ENCODE measurements at places on chromosomes 11 and 22. TPM values are rescaled to one million over a fixed set of nuclear protein-coding genes. Genes with fewer than 3 reads are reported as not detected.

- no peak for DNase-seq
Measured at GRCh38 chr11:70445091-70445490, 46.8 kb downstream of the CTTN start.

DNA sequence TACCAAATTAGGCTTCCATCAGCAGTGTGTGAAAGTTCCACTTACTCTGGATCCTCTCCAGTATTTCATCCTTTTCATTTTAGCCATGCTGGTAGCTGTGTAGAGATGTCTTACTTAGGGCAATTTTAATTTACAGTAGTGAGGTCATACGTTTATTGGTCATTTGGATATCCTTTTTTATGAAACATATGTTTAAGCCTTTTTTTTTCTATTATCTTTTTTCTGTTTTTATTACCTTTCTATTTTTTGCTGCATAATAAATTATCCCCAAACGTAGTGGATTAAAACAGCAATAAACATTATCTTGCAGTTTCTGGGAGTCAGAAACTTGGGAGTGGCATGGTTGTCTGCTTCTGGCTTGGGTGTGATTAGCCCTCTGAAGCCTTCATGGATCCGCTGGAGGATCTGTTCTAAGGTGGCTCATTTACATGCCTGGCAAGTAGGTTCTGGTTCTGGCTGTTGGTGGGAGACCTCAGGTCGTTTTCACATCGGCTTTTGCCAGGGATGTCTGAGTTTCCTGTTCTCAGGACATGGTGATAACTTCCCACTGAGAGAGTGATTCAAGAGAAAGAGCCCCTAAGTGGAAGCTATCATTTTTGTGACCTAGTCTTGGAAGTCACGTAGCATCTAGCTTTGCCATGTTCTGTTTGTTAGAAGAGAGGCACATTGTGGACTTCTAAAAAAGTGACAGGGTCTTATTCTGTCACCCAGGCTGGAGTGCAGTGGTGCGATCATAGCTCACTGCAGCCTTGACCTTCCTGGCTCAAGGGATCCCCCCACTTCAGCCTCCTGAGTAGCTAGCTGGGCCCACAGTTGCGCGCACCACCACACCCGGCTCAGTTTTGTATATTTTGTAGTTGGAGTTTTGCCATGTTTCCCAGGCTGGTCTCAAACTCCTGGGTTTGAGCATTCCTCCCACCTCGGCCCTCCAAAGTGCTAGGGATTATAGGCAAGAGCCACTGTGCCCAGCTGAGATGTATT lies 38.6 kb downstream of the PPP6R3 start:
- DNase-seq, result no peak

Gene PTPRCAP
- 0.82 TPM for total RNA-seq

Gene OR5D18
- not detected for total RNA-seq

Gene SMTNL1
- total RNA-seq, result not detected

Gene CYTH4
- total RNA-seq, result 1.3 TPM

Gene OR56A1
- not detected for total RNA-seq
